ENCODE measurements at places on chromosomes 11 and 22. TPM values are rescaled to one million over a fixed set of nuclear protein-coding genes. Genes with fewer than 3 reads are reported as not detected.

DNA sequence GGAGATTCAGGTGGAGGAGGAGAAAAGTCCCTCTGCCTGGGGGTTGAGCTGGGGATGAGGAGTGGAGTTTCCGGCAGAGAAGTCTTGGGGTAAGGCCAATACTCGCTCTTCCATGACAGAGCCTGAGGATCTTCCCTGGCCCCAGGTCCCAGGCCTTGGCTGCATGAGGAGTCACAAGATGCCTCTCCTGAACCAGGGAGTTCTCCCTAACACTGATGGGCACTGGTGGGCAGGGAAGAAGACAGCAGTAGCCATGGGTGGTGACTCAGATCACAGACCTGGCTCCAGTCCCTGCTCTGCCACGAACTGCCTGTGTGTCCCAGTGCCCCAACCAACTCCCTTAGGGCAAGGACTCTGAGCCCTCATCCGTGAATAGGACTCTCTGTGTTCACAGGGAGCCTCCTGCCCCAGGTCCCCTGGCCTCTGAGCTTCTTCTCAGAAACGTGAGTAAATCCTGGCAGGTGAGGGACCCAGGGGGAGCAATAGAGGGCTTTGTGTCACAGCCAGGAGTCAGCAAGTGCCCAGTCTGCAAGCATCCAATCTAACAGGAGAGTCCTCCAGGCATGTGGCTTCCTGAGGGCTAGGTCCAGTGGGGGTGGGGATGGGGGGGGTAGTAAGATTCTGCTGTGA is 45.5 kb upstream of the FTH1 start:
- peak; percentile 54 for DNase-seq

The CARD10 gene
- 22.4 TPM for total RNA-seq

The SLC35F2 gene
- 69.8 TPM for total RNA-seq

GRCh38 chr11:27196203-27196897 is 155.7 kb downstream of the BBOX1 start:
- no peak for DNase-seq

DNA sequence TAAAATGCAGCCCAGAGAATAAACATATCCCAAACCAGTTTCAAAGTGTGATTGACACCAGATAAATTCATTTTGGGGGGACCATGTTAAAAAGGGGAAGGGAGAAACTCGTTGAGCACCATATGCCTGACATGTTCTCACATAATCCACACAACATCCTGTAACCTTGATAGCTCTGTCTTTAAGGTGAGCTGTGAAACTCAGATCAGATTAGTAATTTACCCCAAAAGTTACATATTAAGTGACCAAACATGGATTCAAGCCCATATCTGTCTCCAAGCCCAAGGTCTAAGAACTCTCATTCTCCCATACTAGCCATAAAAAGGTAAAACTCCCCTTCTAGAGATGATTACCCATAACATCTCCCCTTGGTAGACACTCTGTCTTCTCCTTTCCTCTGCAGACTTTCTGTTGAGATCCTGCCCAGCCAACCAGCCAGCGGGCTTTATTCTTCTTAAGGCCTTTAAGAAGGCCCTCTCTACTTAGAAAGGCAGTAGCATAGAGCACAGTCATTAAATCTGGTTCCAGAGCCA is 150.7 kb downstream of the CCDC34 start:
- no peak for DNase-seq

DNA sequence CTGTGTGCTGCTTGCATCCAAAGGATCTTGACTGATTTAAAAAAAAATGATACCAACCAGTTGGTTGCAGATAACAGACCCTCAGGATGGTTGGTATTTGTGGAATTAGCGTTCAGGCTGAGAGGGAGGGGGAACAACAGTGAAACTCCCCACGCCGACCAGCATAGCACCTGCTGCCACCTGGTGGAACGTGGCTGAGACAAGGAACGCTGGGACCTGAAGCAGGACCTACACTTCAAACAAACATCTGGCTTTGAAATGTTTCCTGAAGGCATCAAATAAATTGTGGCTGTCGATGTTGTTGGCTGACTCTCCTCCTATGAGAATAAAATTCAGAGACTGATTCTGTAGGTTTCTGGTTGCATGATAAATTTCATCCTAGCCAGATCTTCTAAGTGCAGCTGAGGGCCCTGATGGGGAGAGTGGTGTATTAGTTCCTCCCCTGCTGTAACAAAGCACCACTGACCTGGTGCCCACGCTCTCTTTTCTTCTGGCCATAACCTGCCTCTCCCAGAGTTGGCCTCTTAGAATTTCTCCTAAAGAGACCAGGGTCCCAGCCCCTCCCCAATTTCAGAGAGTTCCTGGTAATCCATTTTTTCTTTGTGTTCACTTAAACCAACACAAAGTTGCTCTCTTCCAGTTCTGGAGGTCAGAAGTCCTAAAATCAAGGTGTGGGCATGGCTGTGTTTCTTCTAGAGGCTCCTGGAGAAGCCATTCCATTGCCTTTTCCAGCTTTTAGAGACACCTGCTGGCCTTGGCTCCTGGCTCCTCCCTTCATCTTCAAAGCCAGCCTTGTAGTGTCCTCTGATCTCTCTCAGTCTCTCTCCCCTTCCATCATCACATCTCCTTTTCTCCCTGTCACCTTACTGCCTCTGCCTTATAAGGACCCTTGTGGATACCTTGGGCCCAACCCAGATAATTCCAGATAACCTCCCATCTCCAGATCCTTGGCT is 17.3 kb downstream of the APOL2 start:
- DNase-seq: peak; percentile 51

DNA sequence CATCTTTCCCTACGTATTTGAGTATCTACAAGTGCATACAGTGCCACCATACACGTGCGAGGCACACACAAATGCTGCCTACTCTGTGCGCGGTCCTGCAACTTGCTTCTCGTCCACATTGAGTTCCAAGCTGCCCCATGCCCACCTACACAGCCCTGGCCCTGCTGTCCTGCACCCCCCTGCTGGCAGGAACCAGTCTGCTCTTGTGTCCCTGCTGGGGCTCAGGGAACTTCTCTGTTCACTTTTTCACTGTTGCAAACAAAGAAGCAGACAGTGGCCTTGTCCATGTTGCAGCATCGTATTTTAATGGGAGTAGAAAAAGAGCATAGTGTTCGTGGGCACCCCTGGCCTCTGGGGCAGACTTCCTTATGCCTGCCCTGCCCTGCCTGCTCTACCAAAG is 14.0 kb downstream of the CPT1A start:
- DNase-seq: no peak

- no peak for DNase-seq
These were observed 52.3 kb downstream of the RTL6 start for GRCh38 chr22:44445731-44446130.

DNA sequence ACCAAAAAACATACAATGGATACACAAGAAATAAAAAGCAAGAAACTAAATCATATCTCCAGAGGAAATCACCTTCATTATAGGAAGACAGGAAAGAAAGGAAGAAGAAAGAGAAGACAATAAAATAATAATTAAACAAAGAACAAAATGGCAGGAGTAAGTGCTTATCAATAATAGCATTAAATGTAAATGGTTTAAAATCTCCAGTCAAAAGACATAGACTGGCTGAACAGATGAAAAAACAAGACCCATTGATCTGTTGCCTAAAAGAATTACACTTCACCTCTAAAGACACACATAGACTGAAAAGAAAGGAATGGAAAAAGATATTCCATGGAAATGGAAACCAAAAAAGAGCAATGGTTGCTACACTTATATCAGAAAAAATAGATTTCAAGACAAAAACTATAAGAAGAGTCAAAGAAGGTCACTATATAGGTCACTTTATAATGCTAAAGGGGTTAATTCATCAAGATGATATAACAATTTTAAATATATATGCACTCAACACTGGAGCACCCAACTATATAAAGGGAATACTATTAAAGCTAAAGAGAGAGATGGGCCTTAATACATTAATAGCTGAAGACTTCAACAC is 118.4 kb upstream of the SESN3 start:
- DNase-seq: no peak

The B4GALNT4 gene
- 3.0 TPM for total RNA-seq

DNA sequence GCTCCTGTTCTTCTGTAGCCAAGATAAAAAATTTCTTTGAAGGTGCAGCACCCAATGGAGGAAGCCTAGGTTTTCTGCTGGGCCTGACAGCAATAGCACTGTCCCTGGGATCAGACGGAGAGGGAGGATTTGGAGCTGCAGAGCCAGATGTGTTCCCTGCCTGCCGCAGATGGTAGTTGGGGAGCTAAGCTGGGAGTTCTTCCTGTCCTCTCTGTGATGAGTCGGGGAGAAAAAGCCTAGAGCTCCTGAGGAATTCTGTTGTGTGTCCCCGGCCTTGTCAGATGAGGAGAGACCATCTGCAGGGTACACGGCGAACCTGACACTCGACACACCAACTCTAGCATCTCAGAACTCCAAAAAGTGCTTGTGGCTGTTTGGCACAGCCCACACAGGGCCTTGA is 103.8 kb upstream of the CRYBB3 start:
- DNase-seq: no peak

The TM7SF2 gene
- total RNA-seq: 5.5 TPM

GRCh38 chr22:20967697-20968211 is 699 bp downstream of the AIFM3 start:
- no peak for DNase-seq

The XKR3 gene
- 0.97 TPM for total RNA-seq

The MRTFA gene
- 23.9 TPM for total RNA-seq

GRCh38 chr22:37105154-37105553 is 4.4 kb downstream of the TMPRSS6 start:
- no peak for DNase-seq

DNA sequence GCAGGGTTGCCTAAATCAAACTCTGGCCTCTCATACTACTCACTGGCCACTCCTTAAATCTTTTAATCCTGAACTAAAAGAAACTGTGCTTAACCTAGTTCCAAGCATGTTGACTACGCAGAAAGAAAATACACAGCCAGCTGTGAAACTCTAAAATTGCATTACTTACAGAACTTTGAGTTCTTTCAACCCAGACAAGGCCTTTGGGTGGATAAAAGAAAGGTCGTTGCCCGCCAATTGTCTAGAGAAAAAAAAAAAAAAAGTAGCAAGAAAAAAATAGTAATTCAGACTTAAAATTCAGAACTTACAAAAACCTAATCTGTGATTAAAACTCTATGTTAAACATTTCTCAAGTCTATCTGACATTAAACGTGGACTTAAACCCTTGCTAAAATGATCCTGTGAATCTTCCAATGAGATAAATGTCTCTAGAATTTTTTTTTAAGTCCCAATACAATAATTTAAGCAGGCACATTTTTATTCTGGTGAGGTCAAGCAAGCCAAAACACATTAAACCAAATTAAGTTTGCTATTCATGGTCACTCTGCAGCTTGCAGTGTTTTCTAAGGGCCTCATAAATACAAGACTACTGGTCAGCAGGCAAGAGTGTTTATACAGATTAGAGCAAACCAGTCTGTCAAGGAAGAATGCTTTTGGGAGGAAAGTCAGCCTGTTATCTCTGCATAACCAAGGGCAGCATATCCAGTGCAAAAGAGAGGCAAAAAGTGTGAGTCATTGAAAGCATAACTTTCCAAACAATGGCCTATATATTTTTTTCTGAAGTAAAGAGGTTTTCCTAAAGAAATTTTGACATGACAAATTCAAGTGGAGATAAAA is 29.5 kb upstream of the CCDC34 start:
- DNase-seq: peak; percentile 68

The BCO2 gene
- total RNA-seq: 0.19 TPM

DNA sequence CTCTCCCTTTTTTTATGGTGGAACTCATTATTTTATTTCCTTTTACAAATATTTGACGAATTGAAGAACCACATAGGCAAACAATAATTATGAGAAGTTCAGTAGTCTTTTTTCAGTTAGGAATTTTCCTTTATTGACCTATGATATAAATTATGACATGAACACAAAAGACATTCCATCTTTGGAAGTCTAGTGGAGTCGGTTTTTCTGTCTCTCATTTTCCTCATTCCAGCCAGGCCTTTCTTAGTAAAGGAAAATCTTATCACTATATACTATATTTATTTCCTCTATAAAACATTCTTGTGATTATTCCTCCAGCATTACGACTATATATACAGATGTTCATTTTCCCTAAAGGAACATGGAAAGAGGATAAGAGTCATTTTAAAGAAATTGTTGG is 1046.1 kb downstream of the DLG2 start:
- DNase-seq: no peak

DNA sequence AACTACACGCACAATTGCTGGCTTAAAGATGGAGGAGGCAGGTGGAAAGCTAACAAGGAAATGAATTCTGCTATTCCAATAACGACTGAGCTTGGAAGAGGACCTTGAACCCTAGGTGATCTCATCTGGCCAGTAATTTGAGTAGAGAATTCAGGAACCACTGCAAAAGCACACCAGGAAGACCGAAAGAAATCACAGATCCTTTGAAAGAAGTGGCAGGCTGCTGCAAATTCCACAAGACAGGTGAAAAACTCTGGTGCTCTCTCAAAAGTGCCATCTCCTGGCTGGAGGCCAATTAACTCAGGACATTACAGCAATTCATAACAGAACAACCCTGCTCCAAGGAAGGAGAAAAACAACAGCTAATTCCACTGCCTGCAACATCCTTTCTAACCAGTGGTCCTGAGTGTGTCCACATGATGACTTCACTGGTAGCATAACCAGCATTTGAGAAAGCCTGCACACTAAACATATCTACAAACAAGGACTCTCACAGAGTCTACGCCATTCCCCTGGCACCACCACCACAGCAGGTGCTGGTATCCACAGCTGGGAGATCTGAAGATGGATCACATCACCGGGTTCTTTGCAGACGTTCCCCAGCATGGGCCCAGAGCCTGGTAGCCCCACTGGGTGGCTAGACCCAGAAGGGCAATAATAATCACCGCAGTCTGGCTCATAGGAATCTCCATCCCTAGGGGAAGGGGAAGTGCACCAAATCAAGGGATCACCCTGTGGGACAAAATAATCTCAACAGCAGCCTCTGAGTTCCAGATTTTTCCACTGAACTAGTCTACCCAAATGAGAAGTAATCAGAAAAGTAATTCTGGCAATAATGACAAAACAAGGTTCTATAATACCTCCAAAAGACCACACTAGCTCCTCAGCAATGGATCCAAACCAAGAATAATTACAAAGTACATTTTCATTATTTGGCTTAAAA is 44.9 kb upstream of the CLTCL1 start:
- DNase-seq: no peak

The ARHGAP20 gene
- 0.17 TPM for total RNA-seq

DNA sequence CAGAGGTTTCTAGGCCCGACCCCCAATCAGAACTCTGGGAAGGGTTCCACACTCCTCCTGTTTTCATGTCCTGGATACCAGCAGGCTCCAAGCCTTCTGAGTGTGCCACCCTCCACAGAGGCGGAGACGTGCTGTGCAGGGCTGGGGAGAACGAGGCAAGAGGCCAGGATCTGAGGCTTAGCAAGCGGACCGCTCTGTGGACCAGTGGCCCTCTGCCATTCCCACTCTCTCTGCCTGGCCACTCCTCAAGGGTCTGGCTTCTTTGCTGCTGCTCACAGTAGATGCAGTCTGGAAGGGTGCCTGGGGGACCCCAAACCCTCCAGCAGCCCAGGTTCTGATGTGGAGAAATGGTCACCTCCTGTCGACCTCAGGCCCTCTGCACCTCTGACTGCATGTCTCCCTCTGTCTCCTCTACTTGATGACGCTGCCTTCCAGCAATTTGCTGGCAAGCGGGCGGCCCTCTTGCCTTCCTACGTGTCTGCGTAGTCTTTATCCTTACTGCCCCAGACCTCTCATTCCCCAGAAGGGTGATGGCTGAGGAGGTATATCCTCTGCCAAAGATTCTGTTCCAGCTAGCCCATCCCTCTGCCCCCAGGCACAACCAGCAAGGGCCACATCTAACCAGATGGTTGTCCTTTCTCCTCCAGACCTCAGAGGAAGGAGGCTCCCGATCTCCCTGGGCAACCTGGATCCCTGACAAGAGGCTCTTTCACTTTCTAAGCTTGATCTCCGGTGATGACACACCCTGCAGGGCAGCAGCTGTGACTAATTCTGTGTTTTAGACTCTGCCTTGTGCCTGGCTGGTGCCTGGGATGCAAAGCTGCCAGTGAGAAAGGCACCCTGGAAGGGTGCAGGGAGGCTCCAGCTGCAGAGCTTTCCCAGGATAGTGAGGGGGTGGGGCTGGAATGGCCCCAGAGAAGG is 87.3 kb downstream of the NAT10 start:
- DNase-seq: peak; percentile 95

The CBLIF gene
- not detected for total RNA-seq

Measured in HT1080 (cell line).